ENCODE measurements at places on chromosomes 6 and 20.

- no peak for DNase-seq
Observed at GRCh38 chr6:43246301-43247113, 3.2 kb downstream of the TTBK1 start.

DNA sequence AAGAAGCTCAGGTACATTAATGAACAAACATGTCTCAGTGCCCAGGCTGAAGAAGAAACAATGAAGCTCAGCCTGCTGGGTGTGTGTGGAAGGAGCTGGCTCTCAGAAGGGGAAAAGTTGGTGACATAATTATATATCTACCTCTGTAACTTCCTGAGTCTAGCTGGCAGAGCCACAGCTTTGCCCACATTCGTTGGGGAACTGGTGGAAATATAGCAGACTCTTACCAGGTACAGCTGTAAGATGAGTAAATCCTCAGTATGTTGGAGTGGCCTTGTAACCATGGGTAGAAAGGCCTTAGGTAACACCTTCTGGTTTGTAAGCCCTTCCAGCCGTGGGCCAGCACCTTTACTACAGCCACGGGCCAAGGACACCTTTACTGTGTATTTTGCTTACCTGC is 29.9 kb upstream of the PNRC1 start:
- no peak for DNase-seq

DNA sequence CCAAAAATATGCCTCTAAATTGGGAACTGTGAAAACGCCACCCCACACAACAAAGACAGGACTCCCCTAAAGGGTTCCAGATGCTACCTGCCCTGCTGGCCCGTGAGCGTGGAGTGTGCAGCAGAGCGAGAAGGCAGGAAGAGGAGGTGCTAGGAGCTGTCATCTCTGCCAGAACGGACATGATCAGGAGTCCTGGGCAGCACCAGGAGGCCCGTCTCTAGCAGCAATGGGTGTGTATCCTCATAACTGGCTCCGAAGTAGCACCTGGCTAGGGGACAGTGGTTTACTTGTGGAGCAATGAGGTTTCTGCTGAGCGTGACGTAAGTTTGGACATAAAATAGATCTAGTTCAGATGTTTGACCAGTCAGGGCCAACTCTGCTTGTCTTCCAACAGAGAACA is 226.0 kb downstream of the CDH4 start:
- DNase-seq = no peak

- DNase-seq = no peak
Observed at GRCh38 chr6:141398949-141399348, 733.8 kb upstream of the GJE1 start.

- no peak for DNase-seq
Observed at GRCh38 chr6:82066991-82067411, 180.5 kb downstream of the IBTK start.

- DNase-seq = no peak
Observed at GRCh38 chr20:12965870-12966251, 42.9 kb upstream of the SPTLC3 start.

DNA sequence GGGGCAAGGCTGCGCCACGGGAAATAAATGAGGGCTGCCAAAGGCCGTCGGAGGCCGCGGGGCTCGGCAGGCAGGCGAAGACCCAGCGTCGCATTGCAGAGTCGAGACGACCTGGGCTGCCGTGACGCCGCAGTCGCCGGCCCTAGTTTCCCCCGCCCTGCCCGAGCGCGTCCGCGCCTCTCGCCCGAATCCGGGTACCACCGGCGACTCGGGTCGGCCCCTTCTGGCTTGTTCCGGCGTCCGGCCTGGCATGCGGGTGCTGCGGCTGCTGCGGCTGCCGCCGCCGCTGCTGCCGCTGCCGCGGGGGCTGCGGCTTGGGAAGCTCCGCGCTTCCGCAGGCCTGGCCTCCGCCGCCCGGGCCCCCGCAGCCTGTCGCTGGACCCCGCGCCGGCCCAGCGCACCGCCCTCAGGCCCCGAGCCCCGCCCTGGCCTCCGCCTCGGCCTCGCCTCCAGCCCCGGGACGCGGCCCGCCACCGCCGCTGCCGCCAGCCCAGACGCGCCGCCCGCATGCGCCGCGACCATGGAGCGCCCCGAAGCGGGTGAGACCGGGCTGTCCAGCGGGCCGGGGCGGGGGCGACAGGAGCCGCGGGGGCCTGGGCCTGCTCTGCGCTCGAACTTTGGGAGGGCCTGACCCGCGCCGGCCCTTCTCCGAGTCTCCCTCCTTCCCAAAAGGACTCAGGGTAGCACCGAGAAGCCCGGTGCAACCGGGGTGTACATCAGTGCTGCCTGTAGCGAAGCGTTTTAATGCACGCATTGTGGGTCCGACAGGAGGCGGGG is at the start of gene AKAP7:
Gene AKAP7 (plus strand): TSS at position 224 of the 777 bp plus-strand sequence. CDS start 297 bp downstream, at position 521.
- DNase-seq = peak; percentile 20

DNA sequence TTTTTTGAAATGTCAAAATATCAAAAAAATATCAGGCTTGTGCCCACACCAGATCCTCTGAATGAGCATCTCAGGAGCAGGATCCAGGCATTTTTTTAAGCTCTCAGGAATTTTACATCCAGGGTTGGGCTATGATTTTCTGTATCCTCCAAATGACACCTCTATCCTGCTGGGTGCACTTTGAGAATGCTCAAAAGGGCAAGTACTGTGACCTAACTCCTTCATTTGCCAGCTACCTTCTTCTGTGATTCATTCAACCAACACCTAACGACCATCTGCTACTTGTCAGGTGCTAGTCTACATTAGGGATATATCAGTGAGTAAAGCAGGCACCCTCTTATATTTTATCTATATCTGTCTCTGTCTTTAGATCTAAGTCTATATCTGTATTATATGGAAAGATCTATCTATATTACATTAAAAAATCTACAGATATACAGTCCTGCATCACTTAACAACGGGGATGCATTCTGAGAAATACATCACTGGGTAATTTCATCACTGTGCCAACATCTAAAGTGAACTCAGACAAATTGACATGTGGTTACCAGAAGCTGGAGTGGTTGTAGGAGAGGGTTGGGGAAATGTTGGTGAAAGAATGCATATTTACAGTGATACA is 131.6 kb downstream of the KIF16B start:
- DNase-seq = no peak

All from stimulated activated CD4-positive, alpha-beta T cell treated with anti-CD3 and anti-CD28 coated beads, Interleukin-12 subunit alpha, Interleukin-12 subunit beta, amount 100 ng/mL, for 24 hours (primary cell).